ENCODE measurements at places on chromosomes 4 and X.

- no peak for DNase-seq
Observed at GRCh38 chrX:133332737-133333136, 82.6 kb downstream of the GPC4 start.

GRCh38 chr4:138639018-138639741 lies 376.4 kb upstream of the NOCT start:
- no peak for DNase-seq

DNA sequence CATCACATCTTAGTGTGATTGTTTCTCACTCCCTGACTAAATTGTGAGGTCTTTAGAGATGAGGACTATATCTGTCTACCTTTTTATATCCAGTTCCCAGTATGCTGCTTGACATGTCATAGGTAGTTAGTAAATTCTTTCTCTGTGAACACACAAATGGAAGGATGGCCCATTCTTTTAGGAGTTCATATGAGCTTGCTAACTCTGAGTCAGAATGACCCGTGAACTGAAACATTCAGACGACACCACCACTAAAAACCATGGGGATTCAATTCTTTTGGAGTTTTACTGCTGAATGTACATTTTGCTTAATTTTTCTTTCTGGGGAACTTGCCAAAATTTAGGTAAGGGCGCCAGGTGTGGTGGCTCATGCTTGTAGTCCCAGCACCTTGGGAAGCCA lies 13.9 kb downstream of the OFD1 start:
- DNase-seq: no peak

- no peak for DNase-seq
Observed at GRCh38 chr4:38950159-38950558, 82.0 kb downstream of the TMEM156 start.

GRCh38 chr4:109947457-109947856 lies 34.8 kb downstream of the EGF start:
- no peak for DNase-seq

GRCh38 chrX:40005292-40006011 lies 92.3 kb downstream of the BCOR start:
- no peak for DNase-seq

DNA sequence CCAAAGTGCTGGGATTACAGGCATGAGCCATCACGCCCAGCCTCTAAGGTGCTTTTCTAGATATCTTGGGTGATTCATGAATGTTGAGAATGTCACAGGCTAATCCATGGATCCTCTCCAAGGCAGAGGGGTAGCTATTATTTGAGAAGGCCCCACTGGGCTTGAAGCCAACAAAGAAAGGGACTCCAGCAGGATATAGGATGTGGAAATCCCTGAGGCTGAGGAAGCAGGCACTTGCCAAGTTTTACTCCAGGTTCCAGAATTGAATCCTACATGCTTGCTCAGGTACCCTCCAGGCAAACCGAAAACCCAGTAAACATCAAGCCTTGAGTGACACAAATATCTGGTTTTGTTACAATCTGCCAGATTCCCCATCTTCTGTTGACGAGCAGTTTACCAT lies 15.8 kb downstream of the NLGN3 start:
- DNase-seq: no peak

- DNase-seq: no peak
Observed at GRCh38 chr4:130185123-130185522, 1089.2 kb downstream of the C4orf33 start.

- DNase-seq: no peak
Observed at GRCh38 chr4:99215521-99215920, 3.5 kb downstream of the ADH6 start.

- no peak for DNase-seq
Observed at GRCh38 chrX:50613846-50614245, 143.2 kb upstream of the DGKK start.

GRCh38 chrX:50606300-50606950 lies 135.8 kb upstream of the DGKK start:
- no peak for DNase-seq

DNA sequence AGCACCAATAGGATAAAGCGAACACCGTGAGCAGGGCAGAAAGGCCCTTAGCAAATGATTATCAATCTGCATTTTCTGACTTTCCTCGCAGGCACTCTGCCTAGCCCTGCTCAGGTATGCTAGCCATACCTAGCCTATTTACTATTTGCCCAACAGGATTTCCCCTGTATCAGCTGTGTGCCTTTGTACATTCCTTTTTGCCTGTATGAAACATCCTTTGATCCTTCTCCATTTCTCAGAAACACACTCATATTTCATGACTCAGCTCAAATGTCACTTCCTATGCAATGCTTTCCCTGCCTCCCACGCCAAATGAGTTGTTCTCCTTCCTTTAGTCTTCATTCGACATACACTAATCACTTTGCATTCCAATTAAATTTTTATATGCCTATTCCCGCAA lies 37.2 kb downstream of the PCDH7 start:
- no peak for DNase-seq

DNA sequence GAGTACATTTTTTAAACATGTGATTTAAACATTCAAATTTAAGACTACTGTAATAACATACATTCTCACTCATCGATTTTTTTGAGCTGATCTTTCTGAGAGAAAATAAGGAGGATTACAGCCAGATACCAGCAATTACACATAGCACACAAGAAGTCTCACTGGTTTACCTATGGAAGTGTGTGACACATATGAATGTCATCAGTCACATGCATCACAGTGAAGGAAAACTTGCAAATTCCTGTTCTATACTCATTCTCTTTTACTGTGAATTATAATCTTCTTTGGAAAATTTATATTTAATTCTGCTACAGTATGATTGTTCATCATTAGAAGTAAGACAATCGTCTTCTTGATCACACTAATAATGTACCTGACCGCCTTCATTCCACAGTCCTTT lies 21.3 kb upstream of the BMP2K start:
- no peak for DNase-seq

GRCh38 chr4:22434895-22435294 lies 81.0 kb downstream of the ADGRA3 start:
- no peak for DNase-seq

GRCh38 chr4:185735866-185736400 lies 76.1 kb downstream of the SORBS2 start:
- no peak for DNase-seq

DNA sequence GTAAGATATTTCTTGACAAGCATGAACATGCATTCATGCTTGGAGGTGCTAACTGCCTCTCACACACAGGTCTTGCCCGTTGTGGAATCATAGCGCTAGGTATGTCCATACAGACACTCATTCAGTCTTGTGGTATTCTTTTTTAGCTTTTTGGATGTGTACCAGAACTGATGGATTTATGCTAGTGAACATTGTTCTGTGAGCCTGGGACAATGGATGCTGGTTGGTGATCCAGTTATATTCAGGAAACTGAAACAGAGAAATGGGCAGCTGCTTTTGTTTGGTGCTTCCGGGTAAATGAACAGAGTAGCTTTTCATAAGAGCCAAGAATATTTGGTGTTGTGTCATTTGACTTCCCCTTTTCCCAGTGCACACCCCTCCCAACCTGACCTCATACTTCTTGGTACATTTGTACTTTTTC lies 78.9 kb upstream of the SLC4A4 start:
- DNase-seq: no peak

DNA sequence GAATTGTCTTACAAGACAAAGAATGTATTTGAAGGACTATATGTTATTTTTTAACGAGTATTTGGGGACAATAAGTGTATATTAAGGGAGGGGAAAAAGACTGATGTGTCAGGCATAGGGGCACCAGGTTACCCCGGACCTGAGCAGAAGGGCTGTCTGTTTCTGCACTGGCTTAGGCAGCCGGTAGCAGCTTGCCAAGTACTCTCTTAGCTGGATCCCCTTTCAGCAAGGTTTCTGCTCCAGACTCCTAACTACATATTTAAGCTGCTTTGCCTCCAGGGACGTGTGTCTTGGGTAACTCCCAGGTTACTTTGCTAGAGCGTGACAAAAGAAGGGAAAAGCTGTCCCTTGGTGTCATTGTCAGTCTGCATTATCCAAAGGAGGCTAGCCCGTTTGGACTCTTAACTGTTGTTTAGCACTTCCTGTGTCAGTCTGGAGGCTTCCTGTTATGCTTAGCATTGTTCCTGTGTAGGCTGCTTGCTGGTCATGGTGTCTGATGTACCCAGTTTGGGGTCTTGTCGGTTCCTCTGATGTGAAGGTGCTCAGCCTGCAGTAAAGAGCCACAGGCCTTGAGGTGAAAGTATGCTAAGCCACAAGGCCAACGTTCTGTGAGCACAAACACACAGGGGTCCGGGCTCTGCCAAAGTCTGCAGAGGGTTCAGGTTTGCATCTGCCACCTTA lies 11.6 kb downstream of the CXCR3 start:
- no peak for DNase-seq

DNA sequence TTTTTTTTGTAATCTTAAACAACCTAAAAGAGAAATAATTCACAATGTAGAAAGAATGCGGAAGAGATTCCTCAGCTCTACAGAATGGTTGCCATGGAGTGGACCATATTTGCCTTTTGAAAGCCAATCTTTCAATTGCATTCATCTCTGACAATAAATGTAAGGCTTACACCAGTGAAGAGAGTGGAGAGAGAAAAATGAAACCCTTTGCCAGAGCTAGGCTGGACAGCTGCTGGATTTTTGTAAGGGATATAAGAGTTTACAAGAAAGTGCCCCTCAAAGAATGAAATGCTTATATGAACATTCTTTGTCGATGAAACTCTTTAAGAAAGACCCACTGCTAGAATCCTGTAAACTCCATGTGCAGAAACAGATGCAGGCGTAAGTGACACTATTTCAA lies 66.0 kb upstream of the FAT1 start:
- no peak for DNase-seq

- DNase-seq: no peak
Observed at GRCh38 chr4:123398066-123398852, 1.7 kb downstream of the SPRY1 start.

All from stimulated activated CD8-positive, alpha-beta memory T cell treated with anti-CD3 and anti-CD28 coated beads, Interleukin-4, amount 100 ng/mL, for 4 hours (primary cell).